ENCODE measurements at places on chromosomes 4 and X.

DNA sequence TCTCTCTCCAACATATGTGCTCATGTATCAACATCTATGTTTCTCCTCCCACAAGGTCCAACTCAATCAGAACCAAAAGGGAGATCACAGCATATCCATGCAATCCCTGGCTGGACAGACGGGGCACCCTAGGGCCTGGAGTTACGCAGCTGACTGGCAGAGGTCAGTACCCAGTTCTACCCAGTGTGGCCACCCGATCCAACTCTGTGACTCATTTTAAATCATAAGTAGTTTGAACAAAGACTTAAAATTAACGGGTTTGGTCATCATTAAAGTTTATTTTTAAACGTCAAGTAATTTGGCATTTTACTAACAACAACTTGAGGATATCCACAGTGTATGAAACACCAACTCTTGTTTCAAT lies 59.5 kb downstream of the APBB2 start:
- DNase-seq = no peak

DNA sequence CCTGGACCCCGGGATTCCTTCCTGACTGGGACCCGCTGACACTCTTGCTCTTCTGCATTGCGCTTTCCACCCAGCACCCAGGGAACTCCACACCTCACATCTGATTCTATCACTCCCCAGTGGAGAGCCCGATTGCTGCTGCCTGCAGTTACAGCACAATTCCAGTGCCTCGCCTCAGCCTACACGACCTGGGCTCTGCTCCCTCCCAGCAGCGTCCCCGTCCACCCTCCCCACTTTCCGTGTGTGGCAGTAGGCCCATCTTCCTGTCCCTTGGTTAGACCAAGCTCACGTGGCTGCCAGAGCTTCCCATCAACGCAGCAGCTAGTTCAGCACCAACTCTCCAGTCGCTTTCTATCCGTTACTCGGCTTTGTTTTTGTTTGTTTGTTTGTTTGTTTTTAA lies 66.6 kb upstream of the SORBS2 start:
- DNase-seq = no peak

DNA sequence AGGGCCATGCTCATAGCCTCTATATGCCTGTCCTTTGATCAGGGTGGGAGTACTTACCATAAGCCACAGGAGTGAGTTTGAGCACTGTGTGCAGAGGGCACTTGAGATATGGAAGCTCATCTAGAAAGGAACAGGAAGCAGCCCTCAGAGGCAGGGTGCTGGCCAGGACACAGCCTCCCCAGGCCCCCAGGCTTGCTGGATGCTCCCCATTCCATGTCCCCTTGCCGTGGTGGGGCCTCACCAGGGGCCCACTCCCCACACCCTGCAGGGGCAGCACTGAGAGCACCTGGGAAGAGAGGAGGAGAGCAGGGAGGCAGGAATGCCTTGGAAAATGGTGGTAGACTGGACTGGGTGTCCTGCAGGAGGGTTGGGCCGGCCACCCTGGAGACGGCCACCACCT lies 14.3 kb downstream of the TRO start:
- DNase-seq = no peak

DNA sequence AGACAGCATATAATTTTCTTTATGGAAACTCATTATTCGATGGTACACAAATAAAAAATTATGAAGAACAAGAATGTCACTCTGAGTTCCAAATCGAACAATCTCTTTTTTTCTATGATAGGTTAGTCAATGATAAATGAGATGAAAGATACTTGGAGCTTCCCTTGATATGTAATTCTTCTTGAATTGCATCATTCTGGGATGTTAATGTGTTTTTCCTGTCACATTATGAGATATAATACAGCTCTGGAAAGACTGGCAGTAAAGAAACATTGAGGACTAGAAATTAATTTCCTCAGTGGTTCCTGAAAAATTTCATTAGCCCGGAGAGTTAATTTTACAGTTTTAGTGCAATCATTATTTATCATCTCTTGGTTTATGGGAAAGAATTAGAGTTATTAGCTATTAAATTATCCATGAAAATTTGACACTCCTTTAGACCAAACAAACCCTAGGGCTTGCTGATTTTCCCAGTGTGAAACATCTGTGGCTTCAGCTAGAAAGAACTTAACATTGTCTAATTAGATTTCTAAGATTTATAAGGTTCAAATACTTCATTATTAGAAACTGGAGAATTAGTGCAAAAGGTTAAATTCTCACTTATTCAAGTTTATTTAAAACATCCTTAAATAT lies 1546.6 kb upstream of the TENM3 start:
- no peak for DNase-seq

DNA sequence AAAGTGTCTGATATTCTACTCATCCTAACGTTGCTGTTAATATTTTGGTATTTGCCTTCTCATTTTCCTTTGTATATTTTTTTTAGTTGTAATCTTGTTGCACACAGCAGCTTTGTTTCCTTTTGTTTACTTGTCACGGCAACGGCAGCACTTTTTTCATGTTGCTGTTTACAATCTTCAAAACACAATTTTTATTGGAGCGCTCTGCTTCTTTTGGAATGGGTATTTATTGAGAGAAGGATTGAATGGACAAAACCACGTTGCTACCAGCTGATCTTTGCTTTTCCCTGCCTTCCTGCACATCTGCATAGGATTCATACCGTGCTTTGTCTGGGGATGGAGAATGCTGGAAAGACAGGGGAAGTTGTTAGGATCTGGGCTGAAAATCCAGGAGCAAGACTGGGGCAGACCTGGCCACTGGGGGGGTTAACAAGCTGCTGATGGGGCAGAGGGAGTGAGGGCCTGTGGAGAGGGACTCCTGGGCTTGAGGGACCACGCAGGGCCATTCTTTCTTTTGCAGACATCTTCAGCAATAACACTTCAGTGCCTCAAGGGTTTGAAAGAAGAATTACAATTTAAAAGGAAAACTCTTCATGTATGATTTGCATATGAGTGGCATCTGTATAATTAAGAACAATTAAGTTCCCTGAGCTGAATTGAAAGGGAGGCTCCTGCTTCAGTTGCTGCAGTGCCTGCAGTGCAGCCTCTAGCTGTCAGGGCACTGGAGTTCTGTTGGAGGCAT lies 69.8 kb downstream of the TMEM131L start:
- DNase-seq = no peak

DNA sequence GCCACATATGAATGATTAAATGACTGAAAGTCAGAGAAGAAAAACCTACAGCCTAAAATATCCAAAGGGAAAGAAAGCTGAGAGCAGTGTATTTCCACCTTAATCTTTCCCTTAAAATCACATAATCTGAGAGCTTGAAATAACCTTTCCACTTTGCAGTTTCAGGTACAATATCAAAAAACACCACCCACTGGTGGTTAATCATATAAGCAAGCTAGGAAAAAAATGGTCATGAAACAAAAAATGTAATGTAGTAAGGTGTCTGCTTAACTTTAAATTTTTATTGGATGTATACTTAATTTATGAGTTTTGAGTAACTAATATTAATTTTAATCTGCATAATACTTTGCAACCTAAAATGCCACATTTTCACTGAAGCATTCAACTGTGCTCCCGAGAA lies 3.2 kb downstream of the PRDM5 start:
- DNase-seq = no peak

- no peak for DNase-seq
Observed at GRCh38 chr4:139642364-139642763, 23.3 kb upstream of the MGST2 start.

DNA sequence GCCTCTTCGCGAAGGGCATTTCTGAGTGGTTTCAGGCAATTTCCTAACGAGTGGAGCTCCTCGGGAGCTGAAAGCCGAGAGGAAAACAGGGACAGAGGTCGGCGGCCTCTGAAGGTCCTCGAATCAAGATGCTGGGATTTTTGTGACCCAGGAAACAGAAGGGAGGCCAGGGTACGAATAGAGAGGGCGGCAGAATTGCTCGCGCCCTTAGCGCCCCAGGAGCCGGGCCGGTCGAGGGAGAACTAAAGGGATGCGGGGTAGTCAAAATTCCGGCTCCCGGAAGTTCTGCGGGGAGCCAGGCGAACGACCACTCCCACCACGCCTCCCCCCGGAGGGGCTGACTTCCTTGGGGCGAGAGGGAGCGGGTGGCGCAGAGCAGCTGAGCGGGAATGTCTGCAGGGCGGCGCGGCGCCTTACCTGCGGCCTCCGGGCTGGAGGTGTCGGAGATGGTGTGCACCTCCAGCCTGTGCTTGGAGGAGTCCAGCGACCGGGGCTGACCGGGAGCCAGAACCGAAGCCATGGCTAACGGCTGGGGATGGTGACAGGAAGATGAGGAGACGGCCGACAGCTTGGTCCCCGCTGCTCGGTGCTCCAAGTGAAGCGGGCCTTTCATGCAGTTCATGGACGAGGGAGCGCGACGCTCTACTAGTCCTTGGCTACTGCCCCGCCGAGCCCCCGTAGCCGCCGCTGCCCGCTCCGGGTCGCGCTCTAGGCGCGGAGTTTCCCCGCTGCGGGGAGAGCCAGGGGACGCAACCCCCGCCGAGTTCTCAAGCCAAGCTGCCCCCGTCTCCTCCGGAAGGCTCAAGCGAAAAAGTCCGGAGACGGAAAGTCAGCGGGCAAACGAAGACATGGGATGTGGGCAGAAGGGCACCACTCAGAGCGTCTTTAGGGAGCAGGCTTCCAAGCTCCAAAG lies 782 bp downstream of the PITX2 start:
- DNase-seq = no peak

GRCh38 chrX:57817302-57817701 lies 93.0 kb downstream of the ZXDA start:
- DNase-seq = no peak
